ENCODE measurements at places on chromosomes 16 and 17.

GRCh38 chr17:9666461-9667050 is 21.2 kb downstream of the USP43 start:
- DNase-seq = no peak

GRCh38 chr17:17935321-17936271 is 36.6 kb downstream of the TOM1L2 start:
- no peak for DNase-seq

- no peak for DNase-seq
Measured at GRCh38 chr16:75107505-75107904, 9.1 kb downstream of the LDHD start.

DNA sequence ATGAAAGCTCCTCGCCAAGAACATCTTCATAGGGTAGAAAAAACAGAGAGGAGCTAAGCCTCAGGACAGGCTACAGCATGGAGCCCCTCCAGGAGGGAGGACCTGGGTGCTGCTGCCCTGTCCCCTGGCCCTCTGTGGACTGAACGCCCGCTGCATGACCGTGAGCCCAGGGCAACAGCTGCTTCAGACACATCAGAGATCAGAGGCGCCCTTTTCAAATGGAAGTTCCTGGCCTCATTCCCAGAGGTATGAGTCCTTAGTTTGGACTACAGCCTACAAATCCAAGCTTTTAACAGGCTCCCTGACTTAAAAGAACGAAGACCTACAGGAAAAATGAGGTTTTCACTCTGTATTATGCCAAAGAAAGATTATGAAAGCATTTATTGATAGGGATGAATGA is 48.5 kb downstream of the ZNF18 start:
- DNase-seq = no peak

GRCh38 chr16:63774302-63774701 is 1347.6 kb downstream of the CDH11 start:
- no peak for DNase-seq

DNA sequence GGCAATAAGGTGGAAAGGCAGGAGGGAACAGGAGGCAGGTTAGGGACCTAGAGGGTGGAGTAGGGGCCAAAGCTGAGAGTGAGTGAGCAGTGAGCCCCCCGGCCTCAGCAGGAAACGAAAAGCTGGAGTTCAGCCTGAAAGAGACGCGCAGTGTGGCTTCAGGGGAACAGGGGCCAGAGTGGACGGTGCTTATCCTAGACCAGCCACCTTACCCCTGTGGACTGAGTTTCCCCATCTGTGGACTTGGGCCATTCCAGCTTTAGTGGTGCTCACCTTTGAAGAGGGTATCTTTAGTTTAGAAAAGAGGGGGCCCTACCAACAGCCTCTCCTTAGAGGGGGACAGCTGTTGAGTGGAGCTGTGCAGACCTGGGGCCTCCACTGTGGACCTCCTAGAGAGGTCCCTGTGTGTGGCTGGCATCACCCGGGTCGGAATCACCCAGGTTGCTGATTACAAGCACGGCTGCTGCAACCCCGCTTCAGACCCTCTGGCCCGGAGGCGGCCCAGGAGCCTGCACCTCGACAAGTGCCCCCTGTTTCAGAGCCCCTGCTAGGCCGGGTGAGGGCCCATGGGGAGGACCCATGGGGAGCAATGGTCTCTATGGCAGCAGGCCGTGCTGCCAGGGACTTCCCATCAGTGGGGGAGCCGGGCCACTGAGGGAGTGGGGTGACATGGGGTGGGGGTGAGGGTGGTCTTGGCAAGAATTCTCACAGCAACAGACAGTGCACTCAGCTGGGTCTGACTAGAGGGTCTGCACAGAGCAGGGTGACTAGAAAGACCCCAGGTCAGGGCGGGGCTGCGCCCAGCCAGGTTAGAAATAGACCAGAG is 2.6 kb downstream of the GPR142 start:
- DNase-seq = no peak

DNA sequence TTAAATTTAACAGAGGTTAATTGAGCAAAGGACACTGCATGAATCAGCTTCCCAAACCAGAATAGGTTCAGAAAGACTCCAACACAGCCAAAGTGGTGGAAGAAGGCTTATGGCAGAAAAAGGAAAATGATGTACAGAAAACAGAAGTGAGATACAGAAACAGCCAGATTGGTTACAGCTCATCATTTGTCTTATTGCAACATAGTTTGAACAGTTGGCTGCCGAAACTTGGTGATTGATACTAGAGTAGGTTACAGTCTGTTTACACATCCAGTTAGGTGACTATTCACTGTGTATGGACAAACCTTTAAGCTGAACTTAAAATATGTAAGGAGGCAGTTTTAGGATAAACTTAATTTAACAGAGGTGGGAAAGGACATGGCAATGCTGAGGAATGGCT is 18.3 kb downstream of the TMEM100 start:
- DNase-seq = no peak

GRCh38 chr17:73399056-73399455 is 87.3 kb upstream of the CDC42EP4 start:
- DNase-seq = no peak

GRCh38 chr17:55577687-55578086 is 66.4 kb upstream of the SMIM36 start:
- no peak for DNase-seq
